ENCODE measurements at places on chromosomes 13 and 19.

- no peak for DNase-seq
Measured at GRCh38 chr19:17778251-17778967, 16.5 kb upstream of the B3GNT3 start.

DNA sequence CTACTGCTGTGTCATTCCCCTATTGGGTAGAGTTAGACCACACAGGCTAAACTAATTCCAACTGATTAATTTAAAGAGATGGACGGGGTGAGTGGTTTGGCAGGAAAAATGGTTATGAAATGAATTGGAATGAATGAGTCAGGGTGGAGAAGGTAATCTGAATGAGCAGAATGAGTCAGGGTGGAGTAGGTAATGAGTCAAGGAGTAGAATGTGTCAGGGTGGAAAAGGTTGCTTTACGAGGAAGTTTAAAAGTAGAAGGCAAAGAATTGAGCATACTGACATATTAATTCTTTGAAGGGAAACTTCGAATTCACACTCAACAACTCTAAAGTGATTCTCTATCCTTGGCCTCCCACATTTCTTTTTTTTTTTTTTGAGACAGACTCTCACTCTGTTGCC, 12.7 kb upstream of the ZNF121 start:
- DNase-seq, result no peak

GRCh38 chr13:21228738-21229137, 52.3 kb downstream of the MRPL57 start:
- no peak for DNase-seq

DNA sequence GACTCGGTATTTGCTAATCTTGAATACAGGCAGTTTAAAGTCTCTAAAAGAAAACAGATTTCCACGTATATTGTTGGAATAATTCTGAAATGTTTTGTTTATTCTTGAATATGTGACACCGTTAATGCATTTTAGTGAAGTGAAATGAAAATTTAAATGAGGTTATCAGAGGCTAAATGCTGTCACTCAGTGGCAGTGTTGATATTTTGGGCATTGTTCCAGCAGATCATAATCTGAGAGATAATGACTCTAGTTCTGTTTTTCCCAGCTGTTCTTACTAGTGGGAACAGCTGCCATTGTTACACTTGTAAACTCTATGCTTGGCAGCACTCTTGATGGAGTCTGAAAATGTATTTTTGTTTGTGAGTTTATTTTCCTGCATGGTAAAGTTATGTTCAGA, 365.6 kb upstream of the SLC10A2 start:
- DNase-seq, result no peak

- DNase-seq, result no peak
Measured at GRCh38 chr13:44053208-44053607, 173.5 kb downstream of the LACC1 start.

GRCh38 chr13:22118158-22118557, 447.3 kb downstream of the FGF9 start:
- no peak for DNase-seq

DNA sequence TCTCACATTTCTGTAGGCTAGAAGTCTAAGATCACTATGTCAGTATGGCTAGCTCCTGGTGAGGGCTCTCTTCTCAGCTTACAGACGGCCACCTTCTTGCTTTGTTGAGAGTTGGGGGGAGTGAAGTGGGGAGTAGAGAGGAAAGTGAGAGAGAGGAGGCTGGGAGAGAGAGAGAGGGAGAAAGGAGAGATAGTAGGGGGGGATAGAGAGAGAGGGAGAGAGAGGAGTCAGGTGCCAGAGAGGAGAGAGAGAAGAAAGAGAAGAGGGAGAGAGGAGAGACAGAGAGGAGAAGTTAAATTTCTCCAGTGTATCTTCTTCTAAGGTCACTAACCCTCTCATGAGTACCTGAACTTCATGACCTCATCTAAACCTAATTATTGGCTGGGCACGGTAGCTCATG, 28.7 kb downstream of the ZSWIM4 start:
- no peak for DNase-seq

GRCh38 chr19:15292847-15293582, 39.3 kb downstream of the BRD4 start:
- no peak for DNase-seq

DNA sequence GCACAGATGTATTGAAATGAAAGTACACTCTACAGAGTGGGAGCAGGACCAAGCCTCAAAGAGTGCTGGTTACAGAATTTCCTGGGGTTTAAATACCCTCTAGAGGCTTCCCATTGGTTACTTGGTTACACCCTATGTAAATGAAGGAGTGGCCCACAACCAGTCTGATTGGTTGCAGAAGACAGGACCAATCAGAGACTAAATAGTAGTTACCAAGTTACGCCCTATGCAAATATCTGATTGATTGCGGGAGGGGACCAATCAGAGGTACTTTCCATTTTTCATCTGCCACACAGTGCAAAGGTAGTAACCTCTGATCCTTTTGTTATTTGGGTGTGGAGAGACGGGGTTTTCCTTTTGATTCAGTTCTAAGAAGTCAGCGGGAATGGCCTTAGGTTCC, 5.5 kb upstream of the ZFP82 start:
- DNase-seq, result no peak

GRCh38 chr19:38526430-38526829, 91.3 kb downstream of the MAP4K1 start:
- no peak for DNase-seq

DNA sequence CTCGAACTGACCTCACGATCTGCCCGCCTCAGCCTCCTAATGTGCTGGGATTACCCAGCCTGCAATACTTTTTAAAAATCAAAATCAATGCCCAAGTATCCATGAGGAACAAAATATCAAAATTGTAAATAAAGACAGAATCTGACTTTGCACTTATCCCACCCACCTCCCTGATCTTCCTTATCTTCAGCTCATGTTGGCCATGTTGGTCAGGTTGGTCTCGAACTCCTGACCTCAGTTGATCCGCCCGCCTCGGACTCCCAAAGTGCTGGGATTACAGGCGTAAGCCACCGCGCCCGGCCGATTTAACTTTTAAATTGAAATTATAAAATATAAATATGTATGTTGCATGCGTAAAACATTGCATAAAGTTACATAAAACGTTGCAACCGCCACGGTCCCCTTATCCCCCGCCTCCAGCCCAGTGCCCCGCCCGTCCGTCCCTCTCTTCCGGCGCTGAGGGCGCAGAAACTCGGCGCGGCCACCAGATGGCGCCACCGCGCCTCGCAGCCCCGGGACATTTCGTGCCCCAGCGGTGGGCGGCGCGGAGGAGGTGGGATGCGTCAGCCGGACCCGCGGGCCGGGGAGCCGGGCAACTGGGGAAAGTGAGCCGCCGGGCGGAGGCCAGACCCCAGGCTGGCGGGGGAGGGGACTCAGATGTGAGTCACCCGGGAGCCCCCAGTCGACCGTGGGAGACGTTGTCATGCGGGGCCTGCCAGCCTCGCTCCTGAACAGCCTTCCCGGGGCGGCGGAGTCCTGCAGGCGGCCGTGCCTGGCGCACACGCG, 1.5 kb upstream of the GADD45B start:
- no peak for DNase-seq

GRCh38 chr19:33429891-33430673, 56.6 kb downstream of the CEBPG start:
- DNase-seq, result no peak

GRCh38 chr19:14516048-14516534, 2.1 kb downstream of the DNAJB1 start:
- DNase-seq, result no peak

GRCh38 chr19:30206187-30206586, 166.0 kb upstream of the ZNF536 start:
- DNase-seq, result no peak

GRCh38 chr13:76378767-76379166, 507.4 kb downstream of the KCTD12 start:
- DNase-seq, result no peak

- no peak for DNase-seq
Measured at GRCh38 chr19:12482509-12482886, 2.1 kb downstream of the ZNF709 start.

- no peak for DNase-seq
Measured at GRCh38 chr13:50940509-50940908, 30.9 kb downstream of the RNASEH2B start.

- DNase-seq, result no peak
Measured at GRCh38 chr13:79941752-79942151, 399.2 kb downstream of the SPRY2 start.

DNA sequence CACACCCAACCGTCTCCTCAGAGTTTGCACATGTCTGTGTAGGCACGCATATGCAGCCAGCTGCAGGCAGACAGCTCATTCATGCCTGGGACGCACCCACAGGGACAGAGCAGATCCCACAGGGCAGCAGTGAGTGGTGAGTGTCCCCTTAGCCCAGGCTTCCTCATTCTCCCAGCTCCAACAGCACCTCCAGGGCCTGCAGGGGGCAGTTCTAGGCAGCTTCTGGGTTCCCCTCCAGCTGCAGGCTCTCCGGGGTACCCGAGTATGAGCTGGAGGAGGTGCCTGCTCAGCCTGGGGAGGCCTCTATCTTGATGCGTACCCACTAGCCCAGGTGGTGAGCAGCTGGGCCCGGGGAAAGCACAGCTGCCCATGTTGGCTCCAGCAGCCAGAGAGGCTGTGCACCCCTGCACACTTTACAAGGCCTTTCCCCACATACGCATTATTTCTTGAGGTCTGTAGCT, 1.3 kb upstream of the SHANK1 start:
- DNase-seq, result no peak

DNA sequence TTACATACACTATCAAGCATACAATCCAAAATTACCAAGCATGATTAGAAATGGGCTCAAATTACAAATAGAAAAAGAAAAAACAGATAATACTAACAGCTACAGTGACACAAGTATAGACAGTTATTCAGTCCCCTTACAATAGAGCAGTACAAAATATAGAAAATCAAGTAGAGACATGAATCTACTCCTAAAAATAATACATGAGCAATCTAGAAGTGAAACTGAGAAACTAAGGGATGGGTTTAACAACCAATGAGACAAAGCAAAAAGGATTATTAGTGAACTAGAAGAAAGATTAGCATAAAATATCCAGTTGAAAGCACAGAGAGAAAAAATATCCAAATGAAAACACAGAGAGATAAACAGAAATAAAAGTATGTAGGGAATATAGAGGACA, 426.7 kb downstream of the TBC1D4 start:
- DNase-seq, result no peak

DNA sequence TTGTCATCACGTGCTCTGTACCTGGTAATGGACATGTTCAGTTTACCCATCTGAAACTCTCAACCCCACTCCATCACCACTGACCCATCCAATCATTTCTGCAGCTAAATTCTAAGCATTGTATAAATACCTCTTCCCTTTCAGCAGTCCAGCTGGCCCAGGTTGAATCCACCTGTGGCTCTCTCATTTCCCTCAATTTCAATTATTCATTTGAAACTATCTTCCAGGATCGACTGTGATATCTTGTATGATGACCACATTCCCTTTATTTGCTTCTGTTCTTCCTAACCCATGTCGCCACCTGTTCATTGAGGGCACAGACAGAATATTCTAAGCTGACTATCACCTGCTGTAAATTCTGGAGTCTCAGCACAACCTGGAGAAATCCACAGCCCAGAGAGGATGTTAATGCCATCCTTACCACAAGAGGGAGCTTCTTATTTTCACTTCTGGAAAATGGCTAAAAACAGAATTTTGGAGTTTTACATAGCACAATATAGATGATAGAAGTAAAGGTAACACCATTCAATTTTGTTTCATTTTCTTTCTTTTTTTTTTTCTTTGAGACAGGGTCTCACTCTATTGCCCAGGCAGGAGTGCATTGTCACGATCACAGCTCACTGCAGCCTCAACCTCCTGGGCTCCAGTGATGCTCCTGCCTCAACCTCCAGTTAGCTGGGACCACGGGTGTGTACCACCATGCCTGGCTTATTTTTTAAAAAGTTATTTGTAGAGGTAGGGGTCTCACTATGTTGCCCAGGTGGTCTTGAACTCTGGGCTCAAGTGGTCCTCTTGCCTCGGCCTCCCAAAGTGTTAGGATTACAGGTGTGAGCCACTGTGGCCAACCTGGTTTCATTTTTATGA, 38.6 kb downstream of the ZNF823 start:
- DNase-seq, result no peak

DNA sequence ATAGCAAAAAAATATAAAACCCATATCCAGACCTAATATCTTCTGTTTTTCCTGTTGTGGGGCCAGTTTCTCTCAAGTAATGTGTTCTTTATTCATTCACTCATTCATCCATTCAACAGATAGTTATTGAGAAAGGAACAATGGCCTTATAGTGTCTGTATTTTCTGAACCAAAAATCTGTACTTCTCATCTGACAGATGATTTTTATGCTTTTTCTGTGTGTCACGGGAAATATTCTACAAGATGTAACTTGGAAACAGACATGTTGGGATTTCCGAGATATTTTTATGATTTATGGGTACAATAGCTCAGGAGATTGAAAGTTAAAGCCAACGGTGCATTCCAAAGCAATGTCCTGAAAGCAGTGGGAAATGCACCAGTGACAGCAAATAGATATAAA, 5.7 kb downstream of the ACOD1 start:
- no peak for DNase-seq

GRCh38 chr13:47233734-47234133, 336.9 kb upstream of the HTR2A start:
- no peak for DNase-seq

DNA sequence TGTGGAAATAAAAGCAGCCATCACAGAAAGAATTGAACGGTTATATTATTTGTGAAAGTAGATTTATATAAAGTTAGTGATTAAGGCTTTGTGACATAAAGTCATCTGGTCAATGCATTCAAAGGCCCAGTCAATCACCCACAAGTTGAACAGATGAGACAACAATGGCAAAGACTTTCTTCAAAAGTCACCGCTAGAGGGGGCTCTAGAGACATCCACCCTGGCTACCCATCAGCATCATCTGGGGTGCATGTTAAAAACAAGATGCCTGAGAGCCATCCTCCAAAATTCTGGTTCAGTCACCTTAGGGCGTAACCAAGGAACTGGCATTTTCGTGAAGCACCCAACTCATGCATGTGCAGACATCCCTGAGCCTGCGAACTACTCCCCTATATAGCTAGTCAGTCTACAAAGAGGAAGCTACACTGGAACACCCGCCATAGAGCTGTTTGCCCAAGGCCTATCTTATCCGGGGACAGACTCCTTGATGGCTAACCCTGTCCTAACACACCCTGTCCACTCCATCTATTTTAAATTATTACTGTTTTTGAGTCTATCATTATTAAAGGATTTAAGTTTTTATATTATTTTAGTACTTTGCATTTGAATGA, 970.5 kb downstream of the UQCRFS1 start:
- DNase-seq, result no peak
